ENCODE measurements at places on chromosomes 4 and X.

DNA sequence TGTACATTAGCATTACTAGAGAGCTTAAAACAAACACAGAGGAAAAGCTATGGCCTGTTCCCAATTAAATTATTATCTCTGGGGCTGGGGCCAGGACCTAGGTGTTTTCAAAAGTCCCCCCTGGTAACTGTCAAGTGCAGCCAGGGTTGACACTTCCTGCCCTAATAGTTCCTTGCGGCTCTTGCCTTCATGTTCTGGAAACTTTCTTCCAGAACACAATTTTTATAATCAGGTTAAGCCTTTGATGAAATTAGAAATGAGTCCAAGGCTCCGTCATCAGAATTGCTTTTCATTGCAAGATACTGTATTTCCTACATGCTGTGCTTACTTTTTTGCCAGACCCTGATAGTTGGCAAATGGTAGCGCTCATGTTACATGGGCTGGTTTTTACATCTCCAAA is 229.6 kb downstream of the UNC5C start:
- no peak for DNase-seq

- DNase-seq: no peak
Measured at GRCh38 chr4:105150503-105150902, 3.8 kb downstream of the TET2 start.

DNA sequence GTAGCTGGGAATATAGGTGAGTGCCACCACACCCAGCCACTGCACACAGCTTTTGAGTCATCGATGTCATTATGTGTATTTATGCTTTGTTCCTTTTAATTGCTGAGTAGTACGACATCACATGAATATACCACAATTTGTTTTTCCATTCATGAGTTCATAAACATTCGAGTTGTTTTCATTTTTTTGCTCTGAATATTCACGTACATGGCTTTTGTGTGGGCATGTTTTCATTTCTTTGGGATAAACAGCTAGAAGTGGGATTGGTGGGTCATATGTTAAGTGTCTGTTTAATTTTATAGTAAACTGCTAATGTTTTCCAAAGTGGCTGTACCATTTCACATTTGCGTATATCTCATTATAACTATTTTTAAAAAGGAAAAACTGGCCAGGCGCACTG is 45.1 kb upstream of the KDR start:
- DNase-seq: no peak

DNA sequence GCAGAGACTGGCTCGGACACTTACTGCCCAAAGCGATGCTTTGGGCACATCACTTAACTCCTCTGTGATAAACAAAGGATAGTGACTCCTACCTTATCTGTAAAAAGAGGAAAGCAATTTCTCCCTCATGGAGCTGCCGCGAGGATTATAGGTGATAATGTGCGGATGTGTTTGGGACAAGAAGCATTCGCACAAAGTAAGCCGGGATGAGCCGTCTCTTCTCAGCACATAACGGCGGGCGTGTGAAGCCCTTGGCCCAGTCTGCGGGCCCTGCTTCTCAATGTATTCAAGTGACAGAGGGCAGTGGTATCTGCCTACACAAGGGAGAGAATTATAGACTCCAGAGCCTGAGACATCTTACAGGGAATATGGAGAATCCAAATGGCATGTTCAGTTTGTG is 550.3 kb upstream of the CPEB2 start:
- DNase-seq: no peak

DNA sequence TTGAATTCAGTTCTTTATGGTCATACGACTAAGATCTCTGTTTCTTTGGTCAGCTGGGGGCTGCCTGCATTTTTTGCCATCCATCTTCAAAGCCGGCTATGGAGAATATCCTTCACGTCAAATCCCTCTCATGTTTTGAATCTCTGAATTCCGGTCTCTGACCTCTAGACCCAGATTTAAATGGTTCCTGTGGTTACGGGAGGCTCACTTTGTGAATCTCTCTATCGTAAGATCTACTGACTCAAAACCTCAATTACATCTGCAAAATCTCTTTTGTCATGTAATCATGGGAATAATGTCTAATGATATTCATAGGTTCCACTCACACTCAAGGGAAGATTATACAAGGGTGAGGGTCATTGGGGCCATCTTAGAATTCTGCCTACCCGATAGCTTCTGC is 5.7 kb upstream of the MPC1L start:
- DNase-seq: no peak

DNA sequence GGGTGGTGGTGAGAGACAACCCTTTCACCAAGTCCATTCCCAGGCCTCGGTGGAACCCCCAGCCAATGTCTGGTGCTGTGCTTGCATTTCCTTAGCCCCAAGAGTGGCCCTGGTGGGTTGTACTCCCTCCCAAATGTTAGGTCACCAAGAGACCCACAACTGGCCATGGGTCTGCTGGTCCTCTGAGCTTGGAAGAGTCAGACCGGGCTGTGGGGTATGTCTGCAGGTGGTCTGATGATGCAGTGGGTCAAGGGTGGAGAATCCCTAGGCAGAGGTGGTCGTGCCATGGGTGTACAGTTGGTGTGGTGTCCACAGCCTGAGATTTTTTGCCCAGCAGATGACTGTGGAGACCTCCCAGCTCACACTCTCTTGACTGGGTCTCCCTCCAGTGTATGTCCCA is 535.7 kb upstream of the CNKSR2 start:
- no peak for DNase-seq

- DNase-seq: no peak
Measured at GRCh38 chr4:127849505-127850234, 31.0 kb upstream of the PLK4 start.

DNA sequence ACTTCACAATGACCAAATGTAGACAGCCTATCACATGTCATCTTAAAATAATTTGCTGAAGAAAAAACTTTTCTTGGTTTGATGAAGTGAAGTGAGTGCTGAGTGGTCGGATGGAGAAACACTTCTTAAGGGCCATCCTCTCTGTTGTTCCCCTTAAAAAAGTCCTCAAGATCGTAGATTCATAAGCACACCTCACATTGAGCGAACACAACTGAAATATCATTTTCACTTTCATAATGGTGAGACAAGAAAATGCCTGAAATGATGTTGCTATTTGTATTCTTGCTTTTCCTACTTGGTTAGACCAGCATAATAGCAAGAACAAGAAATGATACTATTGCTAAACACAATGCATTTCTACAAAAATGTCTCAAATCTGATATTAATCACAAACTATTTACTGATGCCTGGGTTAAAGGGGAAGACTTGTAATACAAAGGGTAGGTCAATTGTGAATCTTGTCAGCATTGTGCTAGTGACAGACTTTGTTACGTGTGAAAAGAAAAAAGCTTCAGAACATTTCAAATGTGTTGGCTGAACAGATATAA is 305.6 kb upstream of the NR3C2 start:
- DNase-seq: no peak

DNA sequence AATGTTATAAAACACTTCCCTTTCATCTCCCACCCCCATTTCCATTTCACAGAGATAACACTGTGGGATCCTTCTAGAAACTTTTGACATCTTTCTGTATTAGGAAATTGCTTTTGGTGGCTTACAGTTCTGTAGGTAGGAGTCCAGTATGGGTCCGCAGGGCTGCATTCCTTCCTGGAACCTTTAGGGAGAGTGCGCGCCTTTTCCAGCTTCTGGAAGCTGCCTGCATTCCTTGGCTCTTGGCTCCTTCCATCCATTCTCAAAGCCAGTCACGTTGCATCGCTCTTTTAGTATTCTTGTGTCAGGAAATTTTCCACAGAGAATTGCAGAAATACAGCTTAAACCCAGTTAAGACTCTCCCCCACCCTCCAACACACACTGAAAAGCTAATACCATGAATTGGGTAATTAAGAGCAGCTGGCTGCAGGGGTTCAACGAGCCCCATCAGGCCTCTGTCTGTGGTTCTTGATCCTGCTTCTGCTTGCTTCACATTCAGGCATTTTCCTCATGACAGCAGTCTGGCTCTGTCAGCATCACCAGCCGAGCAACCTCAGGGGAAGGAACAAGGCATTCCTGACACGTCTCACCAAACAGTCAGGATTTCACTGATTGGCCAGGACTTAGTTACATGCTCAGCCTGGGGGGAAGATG is 48.8 kb downstream of the SEPTIN11 start:
- no peak for DNase-seq

- DNase-seq: no peak
Measured at GRCh38 chrX:70476934-70477733, 32.5 kb downstream of the DLG3 start.

GRCh38 chr4:35943606-35944005 is 300.7 kb downstream of the ARAP2 start:
- no peak for DNase-seq

GRCh38 chr4:56649445-56650261 is 31.4 kb downstream of the HOPX start:
- no peak for DNase-seq

- no peak for DNase-seq
Measured at GRCh38 chr4:48175806-48176205, 41.8 kb upstream of the TXK start.

- DNase-seq: no peak
Measured at GRCh38 chr4:960140-960635, 13.2 kb downstream of the DGKQ start.

DNA sequence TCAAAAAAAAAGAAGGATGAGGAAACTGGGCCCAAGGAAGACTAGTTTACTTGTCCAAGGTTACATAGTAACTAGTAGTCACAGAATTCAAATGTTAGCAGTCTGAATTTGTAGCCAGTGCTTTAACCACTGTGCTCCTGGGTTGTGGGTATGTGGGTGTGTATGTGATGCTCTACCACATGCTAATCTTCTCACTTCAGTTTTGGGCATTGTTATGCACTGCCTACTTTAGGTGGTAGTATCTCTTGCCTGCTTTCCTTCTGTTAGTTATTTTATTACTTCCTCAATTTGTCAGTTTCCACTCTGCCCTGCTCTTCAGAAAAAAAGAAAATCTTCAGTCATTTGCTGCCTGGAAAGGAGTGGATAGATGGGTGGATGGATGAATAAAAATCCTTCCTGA is 219.2 kb downstream of the RPA4 start:
- DNase-seq: no peak

DNA sequence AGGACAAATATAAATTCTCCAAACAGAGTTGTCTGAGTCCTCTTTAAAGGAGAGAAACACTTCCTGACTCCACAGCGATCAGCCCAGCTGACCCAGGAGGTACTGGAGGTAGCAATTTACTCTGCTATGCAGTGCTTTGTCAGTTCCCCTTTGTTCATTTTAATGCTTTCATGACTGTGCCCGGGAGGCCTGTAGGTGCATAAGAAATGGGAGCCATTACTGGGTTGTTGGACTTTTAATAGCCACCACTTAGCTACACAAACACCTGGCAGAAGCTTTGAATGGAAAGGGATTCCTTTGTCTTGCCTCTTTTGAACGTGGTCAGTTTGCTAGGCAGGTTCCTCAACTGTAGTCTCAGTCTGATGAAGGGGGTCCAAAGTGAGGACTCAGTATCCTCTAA is 59.0 kb upstream of the AFF2 start:
- DNase-seq: no peak

DNA sequence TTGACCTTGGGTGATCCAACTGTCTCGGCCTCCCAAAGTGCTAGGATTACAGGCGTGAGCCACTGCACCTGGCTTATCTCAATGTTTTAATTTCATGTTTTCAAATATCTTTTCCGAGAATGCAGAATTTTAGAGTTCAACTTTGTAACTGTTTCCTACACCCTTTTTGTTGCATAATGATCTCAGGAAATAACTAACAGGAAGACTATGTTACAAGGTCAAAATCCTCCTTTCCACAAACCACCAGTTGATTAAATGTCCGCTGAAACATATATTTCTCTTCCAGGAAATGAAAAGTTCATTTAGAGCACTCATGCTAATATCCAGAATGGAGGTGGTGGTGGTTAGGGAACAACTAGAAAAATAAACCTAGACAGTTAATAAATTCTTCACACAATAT is 377.8 kb downstream of the PPP4R3C start:
- no peak for DNase-seq

All from hippocampal formation (tissue), 2 donors.